ENCODE measurements at places on chromosomes 5 and 9.

GRCh38 chr5:83035373-83036100 lies 41.7 kb downstream of the TMEM167A start:
- peak; percentile 70 for DNase-seq

DNA sequence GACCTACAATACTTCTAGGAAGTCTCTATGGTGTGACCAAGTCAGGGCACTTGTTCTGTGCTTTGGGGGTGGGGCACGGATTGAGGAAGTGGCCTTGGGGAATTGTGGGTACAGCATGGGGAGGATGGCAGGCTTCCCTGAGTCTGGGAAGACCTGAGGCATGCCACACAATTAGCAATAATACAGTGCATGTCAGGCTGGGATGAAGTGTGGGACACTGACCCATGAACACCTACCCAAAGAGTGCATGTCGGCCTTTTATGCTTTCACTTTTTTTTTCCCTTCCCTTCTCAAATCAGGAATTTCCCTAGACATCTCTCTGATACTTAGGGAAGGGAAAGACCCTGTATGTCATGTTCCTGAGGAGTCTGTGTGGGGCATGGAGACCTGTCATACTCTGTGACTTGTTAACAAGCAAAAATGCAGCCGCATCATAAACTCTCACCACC lies 146.4 kb downstream of the PALM2AKAP2 start:
- no peak for DNase-seq

DNA sequence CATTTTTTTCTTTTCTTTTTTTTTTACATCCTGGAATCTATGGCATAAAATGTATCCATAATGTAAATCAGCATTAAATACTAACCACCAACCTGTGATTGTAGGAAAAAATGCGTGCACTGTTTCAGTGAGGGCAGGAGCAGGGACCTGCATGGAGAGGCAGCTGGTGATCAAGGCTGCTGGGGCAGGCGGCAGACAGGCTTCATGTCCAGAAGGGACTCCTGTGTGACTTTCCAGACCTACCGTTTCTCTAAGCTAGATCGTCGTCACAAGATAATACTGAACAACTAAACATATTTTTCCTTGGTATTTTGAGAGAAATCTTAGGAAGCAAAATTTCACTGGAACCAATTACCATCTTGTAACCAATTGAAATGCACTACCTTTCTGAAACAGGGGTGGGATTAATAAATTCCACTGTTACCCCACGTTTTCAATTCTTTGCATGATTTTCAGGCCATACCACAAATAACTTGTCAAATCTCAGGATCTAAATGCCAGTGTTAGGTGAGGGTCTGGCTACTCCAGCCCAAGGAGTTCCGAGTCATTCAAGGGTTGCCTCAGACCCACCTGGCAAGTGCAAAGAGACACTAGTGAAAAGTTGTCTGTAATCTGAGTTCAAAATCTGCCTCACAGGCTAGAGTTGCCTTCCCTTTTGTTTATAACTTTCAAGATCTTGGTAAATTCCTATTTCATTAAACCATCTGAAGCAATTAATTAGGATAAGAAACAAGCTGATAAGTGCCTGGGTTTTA lies 198.2 kb downstream of the SEMA5A start:
- DNase-seq, result no peak

DNA sequence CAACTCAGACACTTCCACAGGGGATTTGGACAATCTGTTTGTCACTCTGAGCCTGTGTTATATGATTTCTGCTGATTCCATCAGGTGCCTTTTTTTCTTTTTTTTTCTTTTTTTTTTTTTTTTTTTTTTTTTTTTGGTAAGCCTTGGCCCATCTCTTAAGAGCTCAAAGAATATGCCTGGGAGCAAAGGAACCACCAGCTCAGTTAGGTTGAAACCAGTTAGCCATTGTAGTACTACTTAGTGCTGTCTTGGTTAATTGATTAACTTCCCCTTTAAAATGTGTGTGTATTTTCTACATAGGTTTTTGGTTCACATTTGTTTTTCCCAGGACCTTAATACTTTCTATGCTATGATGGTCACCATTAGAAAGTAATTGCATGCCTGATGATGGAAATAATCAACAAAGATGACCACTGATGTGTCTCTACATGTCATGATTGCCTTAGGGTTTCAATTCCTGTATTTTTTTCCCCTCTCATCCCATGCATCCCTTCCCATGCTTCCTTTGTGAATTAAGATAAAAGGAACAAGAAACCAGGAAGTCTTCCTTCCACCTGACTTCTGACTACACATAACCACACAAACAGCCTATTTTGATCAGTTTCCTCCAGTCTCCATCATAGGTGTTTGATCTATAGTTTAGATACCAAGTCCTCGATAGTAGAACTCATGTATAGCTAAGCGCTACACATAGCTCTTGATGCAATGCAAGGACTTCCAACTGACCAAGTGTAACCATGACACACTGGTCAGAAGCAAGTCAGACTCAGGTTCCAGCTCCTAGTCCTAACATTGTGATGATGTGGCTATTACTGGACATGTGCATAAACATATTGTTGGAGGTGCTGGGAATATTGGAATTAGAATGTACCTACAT lies 306.1 kb downstream of the EFNA5 start:
- no peak for DNase-seq

DNA sequence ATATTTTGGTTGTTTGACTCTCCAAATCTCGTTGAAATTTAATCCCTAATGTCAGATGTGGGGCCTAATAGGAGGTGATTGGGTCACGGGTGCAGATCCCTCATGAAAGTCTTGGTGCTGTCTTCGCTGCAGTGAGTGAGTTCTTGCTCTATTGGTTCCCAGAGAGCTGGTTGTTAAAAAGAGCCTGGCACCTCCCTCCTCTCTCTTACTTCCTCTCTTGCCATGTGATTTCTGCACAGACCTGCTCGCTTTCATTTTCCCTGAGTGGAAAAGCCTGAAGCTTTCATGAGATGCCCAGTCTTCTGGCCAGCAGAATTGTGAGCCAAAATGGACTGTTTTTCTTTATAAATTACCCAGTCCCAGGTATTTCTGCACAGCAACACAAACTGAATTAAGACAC lies 221.6 kb downstream of the MAT2B start:
- DNase-seq, result no peak

DNA sequence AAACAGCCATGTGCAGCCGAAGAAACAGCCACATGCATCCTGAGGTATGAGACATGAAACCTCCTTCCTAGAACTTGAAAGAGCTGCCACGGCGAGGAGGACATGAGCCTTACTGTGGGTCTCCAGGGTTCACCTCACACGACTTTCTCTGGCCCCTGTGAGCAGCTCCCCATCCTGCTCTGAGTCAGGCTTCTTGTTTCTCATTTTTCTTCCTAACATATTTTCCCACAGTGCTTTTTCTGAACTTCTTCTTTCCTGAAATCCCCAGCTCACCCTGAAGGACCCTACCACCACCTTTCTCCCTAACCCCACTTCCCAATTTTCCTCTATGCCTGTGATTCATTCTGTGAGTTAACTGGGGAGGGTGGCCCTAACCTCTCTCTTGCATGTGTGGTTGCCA lies 33.7 kb upstream of the ADRB2 start:
- DNase-seq, result no peak

- DNase-seq, result no peak
These were observed 2.1 kb upstream of the RFESD start for GRCh38 chr5:95644351-95645042.

- DNase-seq, result no peak
These were observed 434.7 kb upstream of the DMAC1 start for GRCh38 chr9:8234316-8234715.

DNA sequence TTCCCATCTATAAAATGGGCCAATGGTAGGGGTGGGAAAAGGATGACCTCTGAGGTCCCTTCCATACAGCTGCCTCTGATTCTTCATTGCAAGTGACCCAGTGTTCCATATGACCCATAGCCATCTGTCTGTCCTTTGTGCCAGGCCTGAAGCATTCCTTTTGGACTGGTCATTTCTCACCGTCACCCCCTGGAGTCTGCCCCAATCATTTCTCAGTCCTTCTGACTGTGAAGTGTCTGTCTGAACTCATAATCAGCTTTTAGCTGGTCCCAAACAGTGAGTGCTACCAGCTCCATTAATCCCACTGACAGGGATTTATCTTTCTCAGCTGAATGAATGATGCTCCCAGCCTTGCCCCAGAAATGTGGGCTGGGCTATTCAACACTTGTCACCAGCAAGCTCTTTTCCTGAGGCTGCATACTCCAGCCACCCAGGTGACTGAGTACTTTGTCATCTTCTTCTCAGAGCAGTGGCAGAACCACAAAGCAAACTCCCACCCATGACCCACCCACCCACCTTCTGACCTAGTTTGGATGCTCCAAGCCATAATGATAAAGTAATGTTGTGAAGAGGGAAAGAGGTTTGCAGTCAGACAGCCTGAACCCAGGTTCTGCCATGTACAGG lies 37.4 kb downstream of the KCNIP1 start:
- peak; percentile 37 for DNase-seq

GRCh38 chr9:124766815-124767554 lies 4.1 kb downstream of the NR6A1 start:
- no peak for DNase-seq

DNA sequence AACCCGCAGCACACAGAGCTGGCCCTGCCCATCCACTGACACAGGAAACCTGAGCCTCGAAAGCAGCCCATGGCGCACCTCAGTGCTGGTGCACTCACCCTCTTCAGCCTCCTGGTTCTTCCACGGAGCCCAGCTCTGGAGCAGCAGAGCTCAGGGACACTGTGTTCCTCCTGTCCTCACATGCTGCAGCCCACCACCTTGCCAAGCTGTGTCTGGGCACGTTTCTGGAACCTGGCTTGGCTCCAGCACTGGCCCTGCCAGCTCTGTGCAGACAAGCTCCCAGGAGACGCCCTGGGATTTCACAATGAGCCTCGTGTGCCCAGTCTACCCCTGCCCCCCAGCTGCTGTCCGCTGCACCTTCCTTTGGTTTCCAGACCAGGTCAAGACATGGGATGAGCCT lies 119.5 kb downstream of the SYK start:
- no peak for DNase-seq

GRCh38 chr5:96714951-96715451 lies 52.8 kb downstream of the CAST start:
- no peak for DNase-seq

DNA sequence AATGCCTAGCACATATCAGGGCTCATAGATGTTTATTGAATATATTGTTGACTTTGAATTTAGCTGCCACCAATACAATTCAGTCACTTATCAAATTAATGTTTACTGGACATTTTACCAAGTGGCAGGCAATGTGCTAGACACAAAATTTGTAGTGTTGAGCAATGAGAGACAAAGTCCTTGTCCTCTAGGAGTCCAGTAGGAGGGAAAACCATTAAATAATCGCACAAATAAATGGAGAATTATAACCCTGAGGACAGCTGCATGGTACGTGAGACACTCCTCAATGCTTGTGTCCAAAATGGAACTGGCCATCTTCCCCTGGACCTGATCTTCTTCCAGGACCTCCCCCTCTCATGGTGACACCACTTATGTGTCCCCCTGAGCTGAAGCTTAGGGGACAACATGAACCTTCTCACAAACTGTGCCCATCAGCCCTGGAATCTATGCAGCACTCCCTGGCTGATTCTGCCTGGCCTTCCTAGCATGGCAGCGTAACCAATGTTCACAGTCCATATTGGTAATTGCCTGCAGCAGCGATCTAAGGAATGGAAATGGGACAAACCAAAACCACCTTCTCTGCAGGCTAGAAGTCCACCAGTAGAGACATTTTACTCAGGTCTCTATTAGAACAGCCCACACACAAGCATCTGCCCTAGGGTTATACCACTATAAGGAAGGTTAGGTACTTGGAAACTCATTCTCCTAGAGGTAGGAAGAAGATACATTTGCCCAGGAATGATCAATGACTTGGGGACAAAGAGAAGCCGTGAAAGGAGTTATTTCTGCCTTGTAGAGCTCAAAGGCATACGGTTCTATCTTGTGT lies 75.5 kb downstream of the FGF1 start:
- DNase-seq, result no peak

DNA sequence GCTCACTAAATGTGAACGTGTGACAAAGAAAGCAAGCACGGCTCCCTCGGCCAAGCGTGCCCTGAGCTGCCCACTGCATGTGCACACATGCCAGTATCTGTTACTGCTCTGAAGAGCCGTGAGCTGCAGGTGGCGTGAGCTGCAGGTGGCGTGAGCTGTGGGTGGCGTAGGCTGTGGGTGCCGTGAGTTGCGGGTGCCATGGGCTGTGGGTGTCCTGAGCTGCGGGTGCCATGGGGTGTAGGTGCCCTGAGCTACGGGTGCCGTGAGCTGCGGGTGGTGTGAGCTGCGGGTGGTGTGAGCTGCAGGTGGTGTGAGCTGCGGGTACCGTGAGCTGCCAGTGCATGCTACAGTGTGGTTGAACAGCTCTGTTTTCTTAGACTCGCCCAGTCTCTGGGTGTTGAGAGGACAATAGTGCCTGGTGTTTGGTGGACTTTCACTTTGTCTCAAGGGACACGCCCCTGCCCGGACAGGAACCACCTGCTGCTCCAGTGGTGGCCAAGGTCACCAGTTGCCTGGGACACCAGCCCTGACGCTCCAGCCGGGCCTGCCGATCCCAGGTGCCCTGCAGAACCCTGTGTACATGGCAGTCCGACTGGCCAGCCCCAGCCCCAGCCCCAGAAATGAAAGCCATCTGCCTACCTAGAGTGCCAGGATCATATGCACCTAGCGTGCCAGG lies 6.7 kb downstream of the CCDC187 start:
- DNase-seq, result no peak

- no peak for DNase-seq
These were observed 8.3 kb downstream of the ADRB2 start for GRCh38 chr5:148834689-148835088.

- no peak for DNase-seq
These were observed 1775.7 kb upstream of the C9orf72 start for GRCh38 chr9:29348999-29349398.

GRCh38 chr5:3943859-3944258 lies 348.2 kb downstream of the IRX1 start:
- DNase-seq, result no peak

DNA sequence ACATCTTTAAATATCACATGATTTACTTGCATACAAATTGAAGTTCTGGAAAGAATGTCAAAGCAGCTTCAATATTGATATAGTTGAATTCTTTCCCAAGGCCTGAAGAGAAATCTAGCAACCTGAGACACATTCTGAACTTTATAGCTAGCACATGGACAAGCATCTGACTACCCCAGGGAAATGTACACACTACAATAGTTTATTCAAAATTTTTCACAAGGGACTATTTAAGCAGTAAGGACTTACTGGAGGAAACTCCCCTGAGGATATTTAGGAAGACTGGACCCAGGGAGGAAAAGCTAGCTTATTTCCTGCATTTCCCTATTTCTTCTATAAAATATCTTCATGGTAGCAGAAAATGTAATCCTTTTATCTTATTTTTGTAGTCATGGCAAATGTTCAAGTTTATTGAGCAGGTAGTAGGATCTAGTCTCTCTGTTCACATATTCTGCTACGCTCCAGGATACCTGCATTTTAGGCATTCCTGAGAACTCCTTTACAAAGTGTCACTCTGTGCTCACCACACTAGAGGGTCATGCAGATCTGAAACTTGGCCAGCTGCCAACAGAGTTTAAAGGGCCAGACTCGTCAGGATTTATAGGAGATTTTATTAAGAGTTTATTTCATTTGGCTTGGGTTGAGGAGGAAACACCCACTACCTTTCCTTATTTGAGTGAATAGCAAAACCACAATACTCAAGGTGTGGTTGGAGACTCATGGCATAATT lies 348.4 kb upstream of the FTMT start:
- DNase-seq, result no peak

- DNase-seq, result no peak
These were observed 320.1 kb downstream of the MTRR start for GRCh38 chr5:8188874-8189565.

Data from left forelimb (tissue), 1 donor.